ENCODE measurements at places on chromosomes 1 and 21. TPM values are rescaled to one million over a fixed set of nuclear protein-coding genes. Genes with fewer than 3 reads are reported as not detected.
A peak's percentile ranks its signal among the peaks of the same experiment; 100 is the strongest.

AJAP1 gene
- total RNA-seq: 0.46 TPM

DNA sequence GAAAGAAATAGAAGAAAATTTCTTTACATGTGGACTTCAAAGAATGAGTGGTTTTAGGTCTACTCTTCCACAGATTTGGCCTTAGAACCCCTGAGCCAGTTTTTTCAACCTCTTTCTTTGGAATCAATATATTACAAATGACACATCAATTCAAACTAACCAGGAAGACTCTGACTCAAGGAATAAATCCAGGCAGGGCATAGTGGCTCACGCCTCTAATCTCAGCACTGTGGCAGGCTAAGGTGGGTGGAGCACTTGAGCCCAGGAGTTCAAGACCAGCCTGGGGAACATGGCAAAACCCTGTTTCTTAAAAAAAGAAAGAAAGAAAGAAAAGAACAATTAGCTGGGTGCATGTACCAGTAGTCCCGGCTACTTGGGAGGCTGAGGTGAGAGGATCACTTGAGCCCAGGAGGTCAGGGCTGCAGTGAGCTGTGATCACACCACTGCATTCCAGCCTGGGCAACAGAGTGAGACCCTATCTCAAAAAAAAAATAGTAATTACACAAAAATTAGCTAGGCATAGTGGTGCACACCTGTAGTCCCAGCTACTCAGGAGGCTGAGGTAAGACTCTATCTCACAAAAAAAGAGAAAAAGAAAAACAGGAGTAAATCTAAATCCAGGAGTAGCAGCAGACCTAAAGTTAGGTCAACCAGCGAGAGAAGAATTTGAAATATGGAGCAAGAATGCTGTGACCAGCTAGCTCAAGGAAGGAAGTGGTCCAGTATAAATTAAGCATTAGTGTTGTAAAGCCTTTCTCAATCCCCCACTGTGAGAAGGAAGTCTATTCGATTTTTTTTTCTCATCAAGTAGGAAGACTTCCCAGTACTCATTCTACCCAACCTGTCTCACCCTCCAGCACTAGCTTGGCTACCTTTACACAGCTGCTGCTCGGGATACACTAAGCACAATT lies 1.9 kb downstream of the SORT1 start:
- DNase-seq: no peak

CD2 gene
- total RNA-seq: not detected

DNA sequence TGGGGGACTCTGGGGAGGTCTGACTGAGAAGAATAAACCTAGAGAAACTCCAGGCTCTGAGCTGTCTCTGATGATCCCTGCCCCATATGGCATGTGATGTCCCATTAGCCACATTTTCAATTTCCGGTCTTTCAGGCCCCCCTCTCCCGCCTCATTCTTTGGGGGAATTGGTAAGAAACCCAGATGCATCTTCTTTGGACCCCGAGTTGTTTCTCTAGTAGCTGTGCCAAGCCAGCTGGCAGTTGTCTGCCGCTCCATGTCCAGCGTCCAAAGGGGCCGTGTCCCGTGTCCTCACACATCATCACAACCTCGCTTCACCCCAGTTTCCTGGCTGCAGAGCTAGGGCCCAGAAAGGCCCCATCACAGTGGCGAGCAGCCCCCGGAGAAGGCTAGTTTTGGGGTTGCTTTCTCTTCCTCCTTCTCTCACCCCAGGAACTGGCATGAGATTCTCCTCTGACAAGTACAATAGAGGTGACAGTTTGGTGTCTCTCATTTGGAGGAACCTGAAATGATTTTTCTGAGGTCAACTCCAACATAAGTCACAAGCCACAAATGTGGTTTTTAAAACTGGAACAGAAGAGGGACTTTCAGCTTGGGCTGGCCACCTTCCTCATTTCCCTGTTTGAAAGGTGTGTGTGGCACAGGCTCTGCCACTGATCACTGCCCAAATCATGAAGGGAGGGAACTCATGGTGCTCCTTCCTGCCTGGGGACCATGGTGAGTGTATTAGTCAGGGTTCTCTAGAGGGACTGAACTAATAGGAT lies 6.4 kb upstream of the GPR157 start:
- DNase-seq: no peak

TNNT2 gene
- total RNA-seq: 2.3 TPM

CFAP107 gene
- total RNA-seq: 2.8 TPM

- DNase-seq: peak; percentile 75
These were observed 154.8 kb upstream of the VAMP3 start for GRCh38 chr1:7616076-7616832.

GRCh38 chr21:14773777-14774345 lies 227.7 kb upstream of the SAMSN1 start:
- no peak for DNase-seq

GRCh38 chr21:15192243-15192642 lies 127.4 kb upstream of the NRIP1 start:
- DNase-seq: no peak

- DNase-seq: no peak
These were observed 1.1 kb downstream of the BSDC1 start for GRCh38 chr1:32393136-32393535.

GRCh38 chr1:66999640-67000400 lies 54.1 kb downstream of the SLC35D1 start:
- DNase-seq: no peak

DNA sequence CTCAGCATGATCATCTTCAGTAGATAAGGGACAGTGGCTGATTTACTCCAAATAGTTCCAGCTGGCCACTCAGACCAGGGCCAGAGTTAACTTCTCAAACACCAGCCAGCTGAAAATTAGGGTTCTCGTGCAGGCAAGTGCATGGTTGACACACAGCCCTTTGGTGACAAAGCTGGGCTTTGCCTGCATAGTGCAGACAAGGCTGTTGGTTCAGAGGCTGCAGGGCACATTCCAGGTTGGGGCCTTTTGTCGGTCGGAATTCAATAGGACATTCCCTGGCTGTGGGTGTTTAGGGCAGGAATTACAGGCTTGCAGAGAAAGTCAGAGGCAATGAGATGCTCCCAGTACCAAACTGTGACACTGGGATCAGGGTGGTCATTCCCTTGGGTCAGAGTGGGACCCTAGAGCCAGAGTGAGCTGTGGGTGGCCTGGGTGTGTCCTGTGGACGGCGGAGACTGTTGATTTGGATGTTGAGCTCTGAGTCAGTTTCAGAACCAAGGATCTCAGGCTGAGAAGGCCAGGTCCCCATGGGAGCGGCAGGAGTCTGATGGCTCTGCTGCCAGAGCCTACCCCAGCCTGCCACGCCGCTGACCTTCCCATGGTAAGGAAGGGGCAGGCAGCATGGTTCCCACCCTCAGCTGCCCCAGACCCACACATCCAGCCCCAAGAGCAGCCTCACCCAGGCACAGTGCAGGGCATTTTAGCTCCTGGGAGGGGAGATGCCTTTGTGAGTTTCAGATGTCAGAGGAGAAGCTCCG lies 56.2 kb downstream of the STUM start:
- no peak for DNase-seq

C4BPA gene
- total RNA-seq: not detected

DNA sequence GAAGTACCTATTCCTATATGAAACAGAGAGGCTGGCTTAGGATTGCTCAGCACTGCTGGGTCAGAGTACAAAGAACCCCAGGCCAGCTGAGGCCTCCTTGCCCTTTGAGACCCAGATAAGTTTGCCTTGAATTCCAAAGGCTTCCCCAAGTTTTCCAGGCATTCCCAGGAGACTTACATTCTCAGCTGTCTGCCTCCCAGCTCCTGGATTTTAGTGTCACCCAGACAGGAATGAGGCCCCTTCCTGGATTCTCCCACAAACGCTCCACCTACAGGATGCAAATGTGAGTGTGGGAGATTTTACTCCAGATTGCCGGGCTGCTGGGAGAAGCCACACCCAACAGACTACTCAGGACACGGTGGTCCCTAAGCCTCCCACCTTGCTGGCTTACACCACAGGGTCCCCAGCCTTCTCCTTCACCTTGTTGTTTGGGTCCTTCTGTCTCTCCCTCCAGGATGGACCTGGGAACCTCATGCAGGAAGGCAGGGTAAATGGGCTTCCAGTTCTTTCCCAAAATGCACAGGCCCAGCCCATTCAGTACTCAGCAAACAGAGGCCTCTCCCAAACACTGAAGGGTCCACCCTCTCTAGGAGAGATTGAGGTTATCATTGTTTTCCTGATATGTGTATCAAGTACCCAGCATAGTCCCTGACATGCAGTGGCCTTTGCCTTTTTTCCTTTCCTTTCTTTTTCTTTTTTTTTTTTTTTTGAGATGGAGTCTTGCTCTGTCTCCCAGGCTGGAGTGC lies 10.6 kb downstream of the RHBG start:
- no peak for DNase-seq

- DNase-seq: no peak
These were observed 115.1 kb upstream of the TMEM51 start for GRCh38 chr1:15038232-15039016.

FAM163A gene
- 1.5 TPM for total RNA-seq

All from progenitor cell of endocrine pancreas (in vitro differentiated cells).